ENCODE measurements at places on chromosomes 7 and 10.

DNA sequence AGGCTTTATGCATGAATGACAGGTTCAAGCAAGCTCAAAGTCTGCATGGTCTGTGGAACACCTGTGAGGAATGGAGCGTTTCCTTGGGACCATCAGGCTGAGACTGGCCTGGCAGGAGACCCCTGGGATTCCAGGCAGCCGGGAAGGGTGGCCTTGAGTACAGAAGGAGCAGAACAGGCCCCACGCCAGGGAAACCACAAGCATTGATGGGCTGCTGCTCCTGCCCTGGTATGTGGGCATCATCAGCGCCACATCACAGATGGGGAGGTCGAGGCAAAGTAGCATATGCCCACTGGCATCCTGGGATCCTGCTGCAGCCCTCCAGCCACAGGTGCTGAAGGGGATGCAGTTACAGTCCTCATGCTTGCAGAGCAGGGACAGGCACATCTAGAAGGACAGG, 40.9 kb downstream of the ANTXRL start:
- DNase-seq = no peak

DNA sequence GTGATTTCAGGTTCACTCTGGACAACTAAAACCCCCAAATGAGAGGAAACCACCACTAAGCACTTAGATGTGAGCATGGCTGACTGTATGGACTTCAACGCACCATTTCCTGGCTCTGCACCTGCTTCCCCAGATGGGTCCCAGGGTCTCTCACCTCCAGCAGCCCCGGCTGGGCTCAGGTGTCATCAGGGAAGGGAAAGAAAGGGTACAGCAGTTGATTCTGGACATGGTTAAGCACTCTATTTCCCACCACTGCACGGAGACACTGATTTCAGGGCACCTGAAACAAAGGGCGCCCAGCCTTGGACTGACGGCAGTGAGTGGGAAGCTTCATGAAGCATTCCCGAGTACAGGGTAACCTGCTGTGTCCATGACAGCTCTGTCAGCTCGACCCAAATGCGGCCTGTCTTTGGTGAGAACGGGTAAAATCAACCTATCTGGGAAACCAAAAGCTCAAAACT, 19.0 kb downstream of the FAM53B start:
- no peak for DNase-seq

DNA sequence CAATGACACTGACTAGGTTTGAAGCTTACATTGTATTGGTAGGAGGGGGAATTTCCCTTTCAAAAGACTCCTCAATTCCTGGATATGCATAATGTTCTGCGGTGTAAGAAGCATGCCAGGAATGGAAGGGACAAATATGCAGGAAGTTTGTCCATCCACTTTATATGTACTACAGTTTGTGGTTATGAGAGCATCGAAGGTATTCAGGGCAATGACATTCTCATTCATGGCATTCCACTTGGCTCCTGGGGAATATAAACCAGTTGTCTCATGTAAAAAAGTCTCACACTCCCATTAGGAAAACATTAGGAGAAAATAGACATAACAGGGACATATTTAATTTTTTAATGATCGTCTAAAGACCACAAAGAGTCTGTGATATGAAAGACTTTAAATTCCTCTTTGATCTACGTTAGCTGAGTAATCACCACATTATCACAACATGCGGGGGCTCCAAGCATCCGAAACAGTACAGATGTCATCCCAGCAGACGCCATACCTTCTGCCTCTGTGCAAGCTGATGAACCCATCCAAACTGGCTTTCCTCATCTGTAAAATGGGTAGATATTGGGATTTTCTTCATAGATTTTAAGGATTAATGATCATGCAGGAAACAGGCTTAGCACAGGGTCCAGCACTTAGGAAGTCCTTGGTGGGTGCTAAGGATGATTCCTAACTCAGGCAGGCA, 675.3 kb downstream of the INHBA start:
- no peak for DNase-seq

- DNase-seq = no peak
Measured at GRCh38 chr10:11131112-11131639, 113.5 kb downstream of the CELF2 start.

DNA sequence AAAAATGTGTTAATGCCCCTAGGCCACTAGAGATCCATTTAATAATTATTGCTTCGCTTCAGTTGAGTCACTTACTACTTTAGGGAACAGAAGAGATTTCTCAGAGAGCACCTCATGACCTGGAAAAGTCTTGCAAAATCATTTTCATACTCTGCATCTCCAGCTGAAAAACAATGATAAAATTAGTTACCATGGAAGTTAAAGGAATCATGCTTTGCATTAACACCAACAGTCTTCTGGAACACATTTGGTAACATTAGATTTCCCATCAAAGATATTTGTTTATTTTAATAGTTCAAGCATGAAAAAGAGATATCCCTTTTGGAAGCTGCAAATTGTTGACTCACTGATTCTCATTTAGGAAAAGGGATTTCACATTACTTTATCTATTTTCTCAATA, 1.8 kb upstream of the STEAP2 start:
- DNase-seq = no peak

GRCh38 chr10:72692744-72692993, 726 bp downstream of the MCU start:
- no peak for DNase-seq

GRCh38 chr10:90304533-90304932, 553.3 kb downstream of the HTR7 start:
- DNase-seq = no peak

DNA sequence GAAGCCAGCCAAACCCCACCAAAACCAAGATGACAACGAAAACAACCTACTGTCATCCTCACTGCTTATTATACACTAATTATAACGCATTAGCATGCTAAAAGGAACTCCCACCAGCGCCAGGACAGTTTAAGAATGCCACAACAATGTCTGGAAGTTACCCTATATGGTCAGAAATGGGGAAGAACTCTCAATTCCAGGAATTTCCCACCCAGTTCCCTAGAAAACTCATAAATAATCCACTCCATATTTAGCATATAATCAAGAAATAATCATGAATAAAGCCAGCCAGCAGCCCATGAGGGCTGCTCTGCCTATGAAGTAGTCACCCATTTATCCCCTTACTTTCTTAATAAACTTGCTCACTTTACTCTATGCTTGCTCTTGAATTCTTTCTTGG, 20.8 kb downstream of the MICU1 start:
- no peak for DNase-seq

DNA sequence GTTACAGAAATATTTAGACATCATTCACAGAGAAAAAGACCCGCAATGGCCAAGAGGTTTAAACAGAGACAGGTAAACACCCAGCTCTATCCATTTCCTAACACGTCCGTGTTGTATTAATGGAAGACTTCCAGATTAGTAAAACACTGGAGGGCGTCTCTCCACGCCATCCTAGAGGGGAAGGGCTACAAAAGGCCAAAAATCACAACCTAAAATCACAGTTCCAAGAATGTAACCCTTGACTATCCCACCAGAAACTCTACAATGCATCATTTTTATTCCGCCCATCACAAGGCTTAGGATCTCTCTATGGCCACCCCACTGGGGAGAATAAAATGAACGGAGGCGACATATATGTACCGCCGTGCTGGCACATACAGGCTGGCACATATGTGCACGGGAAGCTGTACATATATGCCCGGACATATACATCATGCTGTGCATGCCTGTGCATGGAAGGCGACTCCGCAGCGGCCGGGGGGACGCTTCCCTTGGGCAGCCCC, 734 bp downstream of the PCLO start:
- no peak for DNase-seq

DNA sequence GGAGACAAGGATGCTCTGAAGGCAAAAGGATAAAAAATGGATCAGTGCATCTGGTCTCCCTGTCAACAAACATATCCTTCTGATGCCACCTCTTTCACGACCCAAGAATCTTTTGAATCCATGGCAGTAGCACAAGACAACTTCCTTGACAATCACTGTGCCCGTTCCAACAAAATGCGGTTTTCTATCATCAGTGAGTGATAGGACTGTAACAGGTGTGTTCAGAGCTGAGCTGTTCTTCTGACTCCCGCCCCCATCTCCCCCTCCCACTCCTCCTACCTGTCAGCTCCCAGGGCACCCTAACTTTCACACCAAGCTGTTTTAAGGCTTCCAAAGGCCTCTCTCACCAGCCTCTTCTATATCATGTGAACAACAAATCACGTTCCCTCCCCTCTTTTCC, 74.8 kb downstream of the PARD3 start:
- no peak for DNase-seq

GRCh38 chr10:36462194-36462593, 663.2 kb upstream of the ANKRD30A start:
- DNase-seq = no peak

- DNase-seq = no peak
Measured at GRCh38 chr7:156017916-156018700, 205.8 kb upstream of the SHH start.

DNA sequence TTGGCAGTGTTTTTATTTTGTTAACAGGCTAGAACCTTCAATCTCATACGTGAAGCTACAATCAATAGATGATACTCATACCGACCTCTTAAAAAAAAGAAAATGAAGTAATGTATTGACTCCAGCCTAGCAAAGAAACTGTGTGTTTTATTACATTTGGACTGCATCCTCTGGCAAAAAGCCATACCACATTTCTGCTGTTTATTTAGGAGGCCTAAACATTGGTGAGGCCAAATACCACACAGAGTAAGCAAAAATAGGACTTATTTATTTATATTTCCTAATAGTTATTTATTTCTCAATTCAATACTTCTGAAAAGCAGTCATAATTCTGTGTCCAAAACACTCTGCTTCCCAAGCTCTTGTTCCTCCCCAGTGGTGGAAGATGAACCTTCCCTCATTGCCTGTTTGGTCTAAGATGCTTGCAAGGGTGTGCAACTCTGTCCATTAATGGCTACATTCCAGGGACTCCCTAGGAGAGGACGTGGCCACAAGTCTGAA, 398.8 kb upstream of the KLF6 start:
- DNase-seq = no peak

GRCh38 chr10:34664706-34665105, 150.4 kb downstream of the PARD3 start:
- DNase-seq = no peak

GRCh38 chr7:155228459-155228845, 69.2 kb upstream of the INSIG1 start:
- DNase-seq = no peak

DNA sequence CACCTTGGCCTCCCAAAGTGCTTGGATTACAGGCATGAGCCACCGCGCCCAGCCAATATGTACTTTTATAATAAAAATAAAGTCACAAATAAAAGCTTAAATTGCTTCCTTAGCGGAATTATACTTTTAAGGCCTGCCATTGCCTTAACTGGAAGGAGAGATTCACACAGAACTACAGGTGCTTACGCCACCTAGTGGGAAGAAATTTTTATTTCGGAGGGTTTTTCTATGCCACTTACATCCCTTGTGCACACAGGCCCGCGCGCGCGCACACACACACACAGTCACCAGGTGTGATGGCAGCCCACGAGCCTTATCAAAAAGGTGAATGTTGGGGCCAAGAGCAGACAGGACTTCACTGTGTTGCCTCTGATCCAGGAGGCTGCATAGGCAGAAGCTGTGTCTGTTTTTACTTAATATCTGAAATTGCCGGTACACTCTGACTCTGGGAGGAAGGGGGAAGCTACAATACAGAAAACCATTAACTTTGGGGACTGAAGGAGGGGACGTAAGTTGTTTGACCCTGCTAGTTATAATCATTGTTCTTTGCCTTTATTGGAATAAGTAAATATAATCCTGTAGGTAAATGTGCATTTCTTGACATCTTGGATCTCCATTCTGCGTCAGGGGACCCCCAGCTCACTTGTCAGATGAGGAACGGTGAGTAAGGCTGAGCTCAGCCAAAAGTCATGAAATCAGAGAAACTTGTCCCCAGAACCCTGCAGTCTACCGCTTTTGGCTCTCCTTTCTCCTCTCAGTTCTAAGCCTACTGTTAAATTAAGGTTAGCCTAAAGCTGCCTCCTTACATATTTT, 87.1 kb downstream of the SLC16A9 start:
- no peak for DNase-seq

DNA sequence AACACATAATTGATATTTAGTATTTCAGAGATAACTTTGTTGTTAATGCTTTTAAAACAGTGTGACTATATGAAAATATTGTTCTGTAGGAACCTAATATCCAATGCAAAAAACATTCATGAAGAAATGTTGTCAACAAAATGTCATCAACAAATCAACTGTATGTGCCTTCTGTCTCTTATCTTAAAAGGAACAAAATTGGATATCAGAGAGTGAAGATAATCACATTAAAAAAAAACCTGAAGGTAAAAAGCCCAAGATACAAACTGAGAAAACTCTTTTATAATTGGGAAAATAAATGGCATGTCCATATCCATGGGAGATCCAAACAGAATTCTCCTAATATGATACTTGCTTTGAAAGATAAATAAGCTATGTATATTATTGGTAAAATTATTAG, 33.9 kb downstream of the ICA1 start:
- no peak for DNase-seq

GRCh38 chr7:103379270-103379975, 32.0 kb downstream of the PSMC2 start:
- no peak for DNase-seq

- DNase-seq = no peak
Measured at GRCh38 chr7:136741941-136742340, 126.5 kb upstream of the CHRM2 start.

Data from NCI-H1417 treated with DMSO at 0.1 percent for 48 hours (cell line).